ENCODE measurements at places on chromosomes 5 and 9.

DNA sequence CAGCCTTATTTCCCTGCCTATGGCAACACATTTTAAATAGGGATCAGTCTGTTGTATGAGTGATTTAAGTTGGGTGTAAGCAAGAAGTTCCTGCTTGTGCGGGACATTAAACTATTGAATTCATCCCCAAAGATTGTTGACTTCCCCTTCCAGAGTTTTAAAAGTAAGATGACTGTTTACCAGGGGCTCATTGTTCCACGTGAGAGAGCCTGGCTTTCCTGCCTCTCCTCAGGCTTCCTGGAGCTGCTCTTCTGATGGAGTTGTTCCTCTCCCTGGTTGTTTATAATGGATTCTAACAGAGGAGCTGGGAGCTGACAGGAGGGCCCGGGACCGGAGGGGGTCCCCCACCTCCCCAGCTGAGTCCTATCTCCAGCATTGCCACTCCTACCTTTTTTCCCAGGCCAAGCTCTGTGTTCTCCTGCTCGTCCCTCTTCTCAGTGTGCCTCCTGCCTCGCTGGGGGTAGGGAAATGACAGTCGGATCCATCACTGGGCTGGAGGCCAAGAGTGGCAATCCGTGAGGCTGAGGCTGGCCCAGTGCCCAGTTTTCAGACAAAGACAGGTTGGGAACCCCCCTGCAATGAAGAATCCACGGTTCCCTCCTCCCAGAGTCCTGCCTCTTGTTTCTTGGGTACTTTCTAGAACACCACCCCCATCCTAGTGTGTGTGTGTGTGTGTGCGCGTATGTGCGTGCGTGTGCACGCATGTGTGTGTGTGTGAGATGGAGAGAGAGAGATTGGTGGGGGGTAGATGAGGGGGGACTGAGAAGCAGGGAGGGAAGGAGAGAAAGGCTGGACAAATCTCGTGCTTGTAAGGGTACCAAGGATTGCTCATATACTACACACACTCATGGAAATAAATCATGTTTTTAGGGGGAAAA is 123.7 kb upstream of the NFIB start:
- no peak for DNase-seq

GRCh38 chr5:148740966-148741742 is 85.3 kb upstream of the ADRB2 start:
- DNase-seq, result no peak

DNA sequence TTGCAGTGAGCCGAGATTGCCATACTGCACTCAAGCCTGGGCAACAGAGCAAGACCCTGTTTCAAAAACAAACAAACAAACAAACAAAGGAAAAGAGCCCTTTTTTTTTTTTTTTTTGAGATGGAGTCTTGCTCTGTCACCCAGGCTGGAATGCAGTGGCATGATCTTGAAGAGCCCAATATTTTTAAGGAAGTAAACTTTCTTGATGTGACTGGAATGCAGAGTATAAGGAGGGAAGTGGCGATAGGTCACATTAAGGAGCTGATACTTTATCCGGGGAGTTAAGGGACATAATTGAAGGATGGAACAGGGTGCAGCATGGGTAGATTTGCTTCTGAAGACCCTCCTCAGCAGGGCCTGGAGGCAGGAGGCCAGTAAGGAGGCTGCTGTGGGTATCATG is 13.0 kb downstream of the NAIF1 start:
- DNase-seq, result no peak

DNA sequence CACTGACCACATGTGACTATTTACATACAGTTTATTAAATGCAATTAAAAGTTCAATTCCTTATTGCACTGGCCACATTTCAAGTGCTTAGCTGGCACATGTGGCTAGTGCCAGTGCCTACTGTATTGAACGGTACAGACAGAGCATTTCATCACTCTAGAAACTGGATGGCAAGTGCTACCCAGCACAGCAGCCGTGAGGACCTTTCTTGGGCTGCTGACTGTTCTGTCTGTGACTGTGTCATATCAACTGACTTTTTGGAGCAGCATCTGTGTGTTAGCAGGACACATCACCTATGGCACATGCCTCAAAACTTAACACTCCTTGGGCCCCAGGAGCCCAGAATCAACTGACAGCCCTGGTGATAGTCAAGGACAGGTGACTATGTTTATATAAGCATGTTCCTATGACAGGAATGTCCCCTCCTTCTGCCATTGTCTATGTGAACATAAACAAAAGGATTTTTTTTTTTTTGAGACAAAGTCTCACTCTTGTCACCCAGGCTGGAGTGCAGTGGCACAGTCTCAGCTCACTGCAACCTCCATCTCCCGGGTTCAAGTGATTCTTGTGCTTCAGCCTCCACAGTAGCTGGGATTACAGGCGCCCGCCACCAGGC is 8.9 kb downstream of the IRF1 start:
- DNase-seq, result no peak

- no peak for DNase-seq
Measured at GRCh38 chr9:126334721-126335621, 8.3 kb downstream of the MVB12B start.

Data from SIG-M5 (cell line).